ENCODE measurements at places on chromosomes 3 and 15. TPM values are rescaled to one million over a fixed set of nuclear protein-coding genes. Genes with fewer than 3 reads are reported as not detected.

DNA sequence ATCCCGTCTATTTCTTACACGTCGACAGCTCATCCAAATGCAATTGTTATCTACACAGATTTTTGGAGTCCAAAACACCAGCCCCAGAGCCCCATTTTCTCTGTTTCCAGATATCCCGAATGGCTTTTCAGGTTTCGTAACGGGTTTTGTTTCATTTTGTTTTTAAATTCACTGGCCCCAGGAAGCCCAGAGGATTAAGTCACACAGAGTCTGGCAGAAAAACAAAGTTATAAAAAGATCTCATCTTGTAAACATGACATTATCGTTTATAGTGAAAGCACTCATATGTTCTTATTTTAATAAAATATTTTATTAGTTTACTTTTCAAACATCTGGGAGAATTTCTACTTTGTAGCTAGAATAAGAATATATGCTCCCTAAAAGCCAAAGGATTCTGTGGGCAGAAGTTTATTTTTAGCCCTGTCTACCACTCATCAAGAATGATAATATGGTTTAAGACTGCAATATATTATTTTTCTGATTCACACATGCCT lies 149.3 kb upstream of the SLC2A2 start:
- DNase-seq, result no peak

Gene TMCO5A
- total RNA-seq, result not detected

GRCh38 chr15:29676961-29677402 lies 145.3 kb downstream of the TJP1 start:
- DNase-seq, result peak; percentile 77

- DNase-seq, result no peak
Observed at GRCh38 chr3:183098536-183099025, 715 bp downstream of the MCCC1 start.

Gene PLA2G4E
- total RNA-seq, result not detected

Gene ADGRG7
- not detected for total RNA-seq

GRCh38 chr3:117556646-117557407 lies 847.2 kb downstream of the TUSC7 start:
- DNase-seq, result no peak

GRCh38 chr3:170383567-170383966 lies 26.1 kb downstream of the SKIL start:
- DNase-seq, result no peak

DNA sequence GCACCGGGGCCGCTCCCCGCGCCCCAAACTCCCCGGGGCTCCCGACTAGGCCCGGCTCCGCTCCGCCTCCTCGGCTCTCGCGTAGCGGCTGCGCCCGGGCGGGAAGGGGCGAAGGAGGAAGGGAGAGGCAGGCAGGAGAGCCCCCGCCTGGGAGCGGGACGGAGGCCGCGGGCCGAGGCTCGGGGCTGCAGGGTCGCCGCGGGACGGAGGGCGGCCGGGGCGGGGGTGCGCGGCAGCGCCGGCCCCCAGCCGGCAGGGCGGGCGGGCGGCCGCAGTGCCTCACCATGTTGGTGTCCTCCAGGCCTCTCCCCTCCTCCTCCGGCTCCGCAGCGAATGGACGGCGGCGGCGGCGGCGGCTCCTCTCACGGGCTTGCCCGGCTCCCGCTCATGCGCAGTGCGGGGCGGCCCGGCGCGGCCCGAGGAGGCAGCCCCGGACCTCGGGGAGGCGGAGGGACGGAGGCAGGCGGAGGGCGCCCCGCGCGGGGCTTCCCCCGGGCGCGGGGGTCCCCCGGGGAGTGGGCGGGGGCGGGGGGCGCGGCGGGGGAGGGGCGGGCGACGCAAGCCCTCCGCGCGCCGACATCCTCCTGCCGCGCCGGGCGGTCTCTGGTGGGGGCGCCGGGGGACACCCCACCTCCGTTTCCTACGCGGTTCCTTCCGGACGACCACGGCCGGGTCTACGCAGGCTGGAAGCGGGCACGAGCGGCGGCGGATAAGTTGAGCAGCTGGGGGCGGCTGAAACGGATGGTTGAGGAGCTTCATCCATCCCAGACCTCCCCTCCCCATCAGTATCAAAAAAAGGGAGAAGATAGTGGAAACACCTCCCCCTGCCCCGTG lies at the start of gene DCUN1D1:
Gene DCUN1D1 (minus strand): TSS at position 335 of the 834 bp plus-strand sequence. CDS start 49 bp downstream, at position 286.
- peak; percentile 98 for DNase-seq

Data from osteocyte (in vitro differentiated cells).